ENCODE measurements at places on chromosomes 6 and 20.

- no peak for DNase-seq
These were observed 125.3 kb upstream of the B3GAT2 start for GRCh38 chr6:71082033-71082650.

DNA sequence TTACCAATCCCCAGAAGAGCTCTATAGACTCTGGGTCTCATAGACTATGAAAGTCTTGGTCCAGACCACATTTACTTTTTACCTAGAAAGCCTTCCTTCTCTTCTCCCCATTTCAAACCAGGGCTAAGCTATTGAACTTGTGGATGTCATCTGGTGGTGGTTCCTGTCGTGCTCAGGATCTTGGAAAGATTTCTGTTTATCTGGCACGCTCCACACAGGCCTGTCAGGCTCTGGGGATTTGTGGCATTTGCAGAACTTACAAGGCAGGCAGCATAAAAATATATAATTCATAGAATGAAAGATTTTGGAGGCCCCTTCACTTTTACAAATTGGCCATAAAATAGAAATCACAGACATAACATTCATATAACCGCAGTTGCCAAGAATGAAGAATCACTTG, 188.1 kb downstream of the UST start:
- no peak for DNase-seq

DNA sequence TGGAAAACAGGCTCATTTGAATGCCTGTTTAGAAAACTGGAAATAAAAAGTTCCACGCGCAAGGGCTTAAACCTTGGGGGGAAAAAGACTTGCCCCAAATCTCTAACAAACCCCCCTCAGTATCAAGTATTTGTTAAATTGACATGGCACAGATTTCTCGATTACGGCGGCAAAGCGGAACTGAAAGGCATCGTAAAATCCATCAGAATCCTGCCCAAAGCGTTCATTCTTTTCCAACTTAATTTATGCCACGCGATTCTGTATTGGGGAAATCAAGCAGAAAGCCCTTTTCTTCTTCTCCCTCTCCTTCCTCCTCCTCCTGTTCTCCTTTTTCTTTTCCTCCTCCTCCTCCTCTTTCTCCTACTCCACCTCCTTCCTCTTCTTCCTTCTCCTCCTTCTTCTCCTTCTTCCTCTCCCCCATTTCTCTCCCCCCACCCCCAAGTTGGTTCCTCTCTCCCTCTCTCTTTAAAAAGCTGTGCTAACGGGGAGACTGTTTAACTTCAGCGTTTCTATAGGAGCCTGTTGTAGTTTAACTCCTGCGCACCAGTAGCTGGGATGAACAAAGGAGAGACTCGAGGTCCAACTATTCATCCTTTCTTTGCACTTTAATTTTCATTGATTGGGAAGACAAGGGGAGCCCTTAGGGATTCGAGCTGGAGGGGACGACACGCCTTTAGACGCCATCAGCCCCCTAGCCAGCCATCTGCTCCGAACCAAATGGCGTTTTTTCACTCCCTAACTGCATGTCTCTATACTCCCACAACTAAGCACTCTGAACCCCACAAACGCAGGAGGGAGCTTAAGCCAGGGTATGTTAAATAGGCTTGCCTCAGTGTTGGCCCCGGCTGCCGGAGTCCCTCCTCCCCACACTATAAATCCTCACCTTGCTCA, 2.7 kb upstream of the DLL1 start:
- no peak for DNase-seq

DNA sequence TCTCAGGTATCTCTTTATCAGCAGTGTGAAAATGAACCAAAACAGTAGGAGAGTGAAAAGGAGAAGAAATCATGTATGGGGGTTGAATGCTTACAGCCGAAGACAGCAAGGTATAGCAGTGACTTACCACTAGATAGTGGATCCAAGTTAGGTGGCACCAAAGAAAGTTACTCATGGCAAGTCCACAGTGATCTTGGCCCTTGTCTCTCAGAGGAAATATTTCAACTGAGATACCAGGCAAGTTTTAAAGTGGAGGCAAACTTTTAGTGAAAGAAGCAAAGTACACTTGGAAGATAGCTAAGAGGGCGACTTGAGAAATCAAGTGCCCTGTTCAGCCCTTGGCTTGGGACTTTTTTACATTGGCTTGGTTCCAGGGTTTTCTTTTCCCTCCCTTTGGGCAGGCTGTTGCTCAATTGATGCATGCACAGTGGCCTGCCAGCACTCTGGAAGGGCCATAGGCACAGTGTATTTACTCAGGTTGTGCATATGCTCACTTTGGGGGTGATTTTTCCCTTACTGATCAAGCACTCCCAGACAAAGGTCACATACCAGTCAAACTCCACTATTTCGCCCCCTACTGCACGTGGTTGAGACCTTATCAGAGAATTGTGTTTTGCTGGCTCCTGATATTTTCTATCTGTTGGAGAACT, 329.5 kb upstream of the KHDRBS2 start:
- no peak for DNase-seq

DNA sequence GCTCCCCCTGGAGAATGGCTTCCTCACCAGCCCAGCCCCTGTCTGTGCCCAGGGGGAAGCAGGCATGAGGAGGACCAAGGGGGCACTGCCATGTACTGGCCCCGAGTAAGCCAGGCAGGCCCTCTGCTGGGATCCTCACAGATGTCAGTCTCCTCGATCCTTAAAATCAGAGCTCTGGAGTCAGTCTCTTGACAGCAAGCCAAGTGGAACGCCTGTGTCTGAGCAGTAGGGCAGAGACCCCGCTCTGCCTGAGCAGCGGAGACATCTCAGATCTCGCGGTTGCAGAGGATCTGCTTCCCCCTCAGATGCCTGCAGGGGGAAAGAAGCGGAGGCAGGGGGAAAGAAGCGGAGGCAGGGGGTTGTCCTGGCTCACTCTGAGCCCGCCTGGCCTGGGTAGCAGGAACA, 92.6 kb downstream of the SNX5 start:
- DNase-seq: no peak

DNA sequence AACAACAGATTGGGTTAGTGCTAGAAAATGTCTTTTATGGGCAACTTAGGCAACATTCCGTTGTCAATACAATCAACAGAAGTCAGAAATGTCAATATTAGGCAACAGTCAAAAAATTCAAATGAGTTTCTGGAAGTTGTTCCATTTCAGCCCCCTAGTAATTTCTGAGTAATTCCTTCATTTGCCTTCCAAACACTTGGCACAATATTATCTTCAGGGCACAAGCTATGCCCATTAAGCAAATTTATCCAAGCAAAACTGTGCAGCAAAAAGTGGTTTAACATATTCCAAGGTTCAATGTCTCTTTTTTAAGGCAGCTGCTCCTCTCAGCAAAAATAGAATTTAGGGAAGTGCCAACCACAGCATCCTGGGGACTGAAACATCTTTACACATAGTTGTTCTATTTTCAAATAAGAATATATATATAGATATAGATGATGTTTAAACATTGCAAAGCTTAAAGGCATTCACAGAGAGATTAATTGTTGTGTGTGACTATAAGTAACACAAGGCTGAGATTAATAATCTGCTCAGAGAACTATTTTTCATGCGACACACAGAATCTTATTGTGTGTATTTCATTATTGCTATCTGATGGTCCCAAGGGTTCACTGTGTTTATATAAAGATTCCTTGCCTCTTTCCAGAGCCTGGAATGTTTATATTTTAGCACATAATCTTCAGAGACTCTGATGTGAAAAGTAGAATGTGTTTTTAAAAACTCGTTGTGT, 75.2 kb upstream of the ADTRP start:
- DNase-seq: no peak

- DNase-seq: no peak
These were observed 49.6 kb downstream of the KIZ start for GRCh38 chr20:21175433-21175832.

GRCh38 chr20:12554426-12554825, 454.3 kb upstream of the SPTLC3 start:
- no peak for DNase-seq

- DNase-seq: no peak
These were observed 307.8 kb downstream of the RNGTT start for GRCh38 chr6:88655586-88655985.

DNA sequence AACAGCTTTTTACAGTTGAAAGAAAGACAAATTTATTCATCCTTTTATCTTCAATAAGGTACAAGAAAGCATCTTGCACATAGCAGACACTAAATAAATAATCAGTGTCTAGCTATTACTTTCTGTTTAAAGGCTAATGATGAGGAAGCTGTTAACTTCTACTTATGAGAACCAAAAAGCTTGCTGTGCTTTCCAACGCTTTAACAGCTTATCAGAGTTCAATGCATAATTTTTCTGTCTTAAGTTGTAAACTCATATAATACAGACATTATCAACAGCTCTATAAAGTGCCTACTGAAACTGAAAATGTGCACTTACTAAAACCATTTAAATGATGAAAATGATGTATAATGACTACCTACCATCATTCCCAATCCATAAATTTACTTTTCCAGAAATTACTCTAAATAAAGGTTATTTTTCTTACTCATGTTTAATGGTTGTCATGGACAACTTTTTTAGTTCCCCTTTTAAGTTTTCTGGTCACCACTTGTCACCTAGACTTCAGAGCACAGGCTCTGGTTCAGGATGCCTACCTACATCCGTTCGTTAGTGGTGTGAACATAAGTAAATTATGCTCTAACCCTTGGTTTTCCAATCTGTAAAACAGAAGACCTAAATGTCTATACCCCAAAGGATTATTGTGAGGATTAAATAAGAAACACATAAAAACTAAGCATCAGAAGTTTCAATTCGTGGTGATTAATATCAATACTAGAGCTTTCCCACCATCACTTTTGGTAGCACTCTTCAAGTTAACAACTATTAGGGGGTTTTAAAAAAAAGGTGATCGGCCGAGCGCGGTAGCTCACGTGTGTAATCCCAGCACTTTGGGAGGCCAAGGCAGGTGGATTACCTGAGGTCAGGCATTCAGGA, 8.0 kb downstream of the PNISR start:
- no peak for DNase-seq

DNA sequence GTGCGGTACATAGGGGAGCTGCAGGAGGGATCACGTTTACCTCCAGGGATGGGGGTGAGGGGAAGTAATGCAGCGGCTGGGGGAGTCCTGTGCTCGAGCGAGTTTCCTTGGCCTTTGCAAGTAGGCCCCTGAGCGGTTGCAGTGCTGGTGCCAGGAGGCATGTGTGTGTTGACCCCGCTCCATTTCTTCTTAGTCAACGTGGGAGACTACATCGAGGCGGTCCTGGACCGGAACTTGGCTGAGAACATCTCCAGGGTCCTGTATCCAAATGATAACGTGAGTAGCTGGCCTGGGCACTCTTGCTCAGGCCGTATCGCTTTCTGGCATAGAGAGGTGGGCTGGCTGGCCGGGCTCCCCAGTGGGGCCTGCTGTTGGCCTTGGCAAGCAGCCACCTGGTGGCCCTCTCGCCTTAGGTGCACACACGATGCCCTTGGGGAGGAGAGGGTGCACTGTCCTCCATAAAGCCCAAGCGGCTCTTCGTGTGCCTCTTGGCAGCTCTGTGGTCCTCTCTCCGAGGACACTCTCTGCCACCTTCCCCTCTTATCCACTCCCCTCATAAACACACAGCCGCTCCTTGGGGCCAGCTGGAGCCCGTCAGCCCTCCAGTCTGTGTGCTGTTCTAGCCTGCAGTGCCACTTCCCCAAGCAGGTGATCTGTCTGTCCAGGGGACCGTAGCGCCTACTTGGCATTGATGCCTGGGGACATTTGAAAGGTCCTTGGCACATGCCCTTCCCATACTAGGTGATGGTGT, 29.3 kb downstream of the PYGB start:
- DNase-seq: no peak

GRCh38 chr20:13809855-13810254, 25.0 kb downstream of the NDUFAF5 start:
- DNase-seq: no peak

Measured in right atrium auricular region (tissue), 2 donors.